ENCODE measurements at places on chromosomes 2 and 18.

GRCh38 chr2:3265471-3265870 is 112.1 kb downstream of the EIPR1 start:
- DNase-seq = no peak

- no peak for DNase-seq
Measured at GRCh38 chr2:32008805-32009515, 1.8 kb downstream of the MEMO1 start.

DNA sequence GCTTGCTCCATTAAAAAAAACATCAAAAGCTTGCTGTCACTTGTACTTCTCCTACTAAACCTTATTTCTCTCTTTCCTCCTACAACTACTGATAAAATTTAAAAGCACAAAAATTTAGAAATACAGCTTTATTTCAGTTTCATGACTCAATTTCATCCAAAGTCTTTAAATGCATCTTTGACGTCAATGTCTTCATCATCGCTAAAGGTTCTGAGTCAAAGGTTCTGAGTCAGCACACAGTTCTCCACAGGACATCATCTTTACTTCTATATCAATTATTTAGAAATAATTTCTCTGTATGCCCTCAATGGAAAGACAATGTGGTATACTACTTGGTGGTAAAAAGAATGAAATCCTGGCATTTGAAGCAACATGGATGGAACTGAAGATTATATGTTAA is 163.9 kb upstream of the DNMT3A start:
- no peak for DNase-seq

- DNase-seq = no peak
Measured at GRCh38 chr2:179130560-179130959, 80.6 kb upstream of the CCDC141 start.

DNA sequence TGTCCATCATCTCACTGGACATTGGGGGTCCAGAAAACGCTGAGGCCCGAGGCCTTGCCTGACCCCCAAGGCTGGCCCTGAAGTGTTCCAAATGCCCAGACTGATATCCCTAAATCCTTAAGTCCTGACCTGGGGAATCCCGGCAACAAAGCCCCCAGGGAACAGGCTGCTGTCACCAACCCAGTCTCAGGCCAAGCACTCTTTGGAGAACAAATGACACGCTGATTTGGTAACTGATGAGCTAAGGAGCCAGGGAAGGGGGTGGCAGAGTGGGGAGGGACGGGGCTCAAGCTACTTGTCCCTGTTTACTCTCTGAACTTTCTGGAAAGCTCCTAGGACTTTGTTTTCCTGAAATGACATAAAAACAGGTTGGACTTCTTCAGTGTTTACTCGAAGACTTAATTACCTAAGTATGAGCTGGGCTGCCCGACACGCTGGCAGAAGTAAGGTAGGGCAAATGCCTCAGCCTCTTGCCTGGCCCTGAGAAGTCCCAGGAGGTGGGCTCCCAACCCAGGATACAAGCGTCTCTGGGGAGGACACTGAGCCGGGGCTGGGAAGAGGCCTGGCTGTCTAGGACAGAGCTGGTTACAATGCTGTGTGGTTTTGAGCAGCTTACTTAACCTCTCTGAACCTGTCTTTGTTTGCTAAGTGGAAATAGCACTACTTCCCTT is 105.5 kb upstream of the GLI2 start:
- DNase-seq = no peak

- DNase-seq = no peak
Measured at GRCh38 chr2:156896294-156896693, 361.2 kb upstream of the GALNT5 start.

Measured in stimulated activated CD4-positive, alpha-beta T cell treated with anti-CD3 and anti-CD28 coated beads, TNF-alpha, amount 100 ng/mL, for 1 hour (primary cell).